ENCODE measurements at places on chromosomes 12 and 14.

DNA sequence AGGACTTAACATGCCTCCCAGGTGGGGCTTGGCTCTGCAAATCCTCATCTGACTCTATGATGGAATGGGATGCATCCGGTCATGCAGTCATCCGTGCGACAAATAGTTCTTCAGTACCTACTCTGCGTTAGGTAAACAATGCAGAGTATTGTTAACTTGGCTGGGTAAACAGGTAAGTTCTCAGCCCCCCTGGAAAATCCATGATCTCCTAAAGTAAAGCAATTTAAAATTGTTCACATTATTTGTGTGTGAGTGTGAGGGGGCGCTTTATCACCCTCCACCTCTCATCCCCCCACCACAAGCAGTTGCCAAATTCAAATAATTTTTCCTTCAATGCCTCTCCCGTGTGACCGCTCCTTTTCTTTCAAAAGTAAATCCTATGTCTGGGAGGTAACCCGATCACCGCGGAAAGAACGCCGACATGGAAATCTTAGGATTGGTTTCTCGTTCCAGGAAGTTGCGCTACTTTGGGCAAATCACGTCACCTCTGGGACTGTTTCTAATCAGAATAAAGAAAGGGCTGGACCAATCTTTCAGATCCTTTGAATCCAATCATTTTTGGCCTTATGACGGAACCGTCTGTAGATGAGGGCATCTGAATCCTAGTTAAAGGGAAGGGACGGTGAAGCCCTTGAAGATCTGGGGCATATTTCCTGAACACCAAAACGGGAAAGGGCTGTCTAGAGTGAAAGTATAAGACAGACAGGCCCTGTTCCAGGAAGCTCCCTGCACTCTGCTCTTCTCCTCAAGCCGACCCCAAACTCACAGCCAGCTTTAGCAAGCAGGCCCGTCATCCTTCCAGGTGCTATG lies 44.0 kb upstream of the SINHCAF start:
- no peak for DNase-seq

DNA sequence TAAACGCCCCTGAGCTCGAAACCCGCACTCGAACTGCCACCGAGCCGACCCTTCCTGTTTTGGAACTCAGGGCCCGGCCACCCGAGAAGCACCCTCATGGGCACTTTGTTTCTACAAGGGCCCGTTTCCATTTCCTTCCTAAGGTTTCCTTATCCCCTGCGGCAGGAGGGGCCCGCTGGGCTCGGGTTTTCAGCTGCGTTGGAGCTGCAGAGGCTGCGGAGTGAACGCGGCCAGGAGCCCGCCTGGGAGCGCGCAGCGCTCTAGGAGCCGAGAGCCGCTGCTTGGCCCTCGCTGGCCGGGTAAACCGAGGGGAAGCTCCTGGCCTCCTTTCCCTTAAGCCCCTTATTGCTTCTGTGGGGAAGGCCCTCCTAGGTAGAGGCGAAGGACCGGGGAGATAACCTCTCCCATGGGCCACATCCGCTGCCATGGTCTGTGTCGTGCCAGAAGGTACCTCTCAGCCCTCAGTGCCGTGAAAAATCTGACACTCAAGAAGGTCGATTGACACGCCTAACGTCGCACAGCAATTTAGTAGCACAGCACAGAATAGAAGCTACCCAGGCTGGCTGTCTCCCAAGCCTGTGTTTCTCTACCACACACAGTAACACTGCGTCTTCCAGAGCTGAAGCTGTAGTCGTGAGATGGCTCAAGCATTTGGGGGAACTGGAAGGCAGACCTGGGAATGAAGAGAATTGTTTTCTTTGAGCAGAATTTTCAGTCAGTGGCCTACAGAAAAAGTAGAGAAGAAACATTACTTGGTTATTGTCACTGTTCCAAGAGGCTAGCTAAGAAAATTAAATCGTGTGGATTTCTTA lies 12.9 kb upstream of the CALM1 start:
- DNase-seq: peak; percentile 74

DNA sequence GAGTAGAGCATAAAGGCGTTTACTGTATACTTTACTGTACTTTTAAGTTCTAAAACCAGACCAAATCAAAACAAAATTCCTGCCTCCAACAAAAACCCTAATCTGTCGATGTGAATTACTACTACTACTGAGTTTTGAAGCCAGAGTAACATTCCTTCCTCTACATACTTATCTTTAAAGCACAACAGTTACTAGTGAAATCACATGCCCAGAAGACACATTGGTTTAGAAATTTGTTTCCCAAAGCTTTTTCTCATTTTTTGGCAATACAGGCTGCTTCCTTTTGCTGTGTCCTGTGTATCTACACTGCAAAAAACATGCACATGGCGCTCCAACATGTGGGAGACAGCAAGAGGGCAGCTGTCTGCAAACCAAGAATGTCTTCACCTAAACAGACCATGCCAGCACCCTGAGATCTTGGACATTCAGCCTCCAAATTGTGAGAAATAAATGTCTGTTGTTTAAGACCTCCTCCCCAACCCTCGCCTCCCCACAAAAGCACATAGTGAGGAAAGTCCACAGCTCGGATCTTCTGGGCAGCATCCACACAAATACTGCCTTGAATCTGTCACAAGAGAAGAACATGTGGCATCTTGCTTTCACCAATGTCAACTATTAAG lies 21.1 kb downstream of the SETD3 start:
- no peak for DNase-seq

DNA sequence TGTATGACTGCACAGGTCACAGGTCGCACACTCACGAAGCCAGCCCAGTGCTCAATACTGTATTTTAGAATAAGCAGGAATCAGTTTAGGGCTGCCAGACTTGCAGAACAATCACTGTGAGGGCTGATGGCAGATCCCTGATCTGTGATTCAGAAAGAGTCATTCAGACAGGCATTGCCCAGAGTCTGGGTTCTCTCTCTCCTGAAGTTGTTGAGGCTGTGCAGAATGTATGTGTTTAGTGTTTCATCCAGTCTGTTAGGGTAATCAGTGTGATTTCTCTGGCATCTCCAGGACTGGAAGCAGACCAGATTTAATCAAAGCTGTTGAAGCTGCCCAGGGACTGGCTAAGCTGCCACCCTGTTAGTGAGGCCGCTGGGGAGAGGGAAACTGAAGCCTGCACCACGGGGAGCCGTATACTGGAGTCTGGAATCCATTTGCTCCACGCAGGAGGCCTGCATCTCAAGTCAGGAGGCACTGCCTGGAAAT lies 69.3 kb downstream of the ETV6 start:
- no peak for DNase-seq

DNA sequence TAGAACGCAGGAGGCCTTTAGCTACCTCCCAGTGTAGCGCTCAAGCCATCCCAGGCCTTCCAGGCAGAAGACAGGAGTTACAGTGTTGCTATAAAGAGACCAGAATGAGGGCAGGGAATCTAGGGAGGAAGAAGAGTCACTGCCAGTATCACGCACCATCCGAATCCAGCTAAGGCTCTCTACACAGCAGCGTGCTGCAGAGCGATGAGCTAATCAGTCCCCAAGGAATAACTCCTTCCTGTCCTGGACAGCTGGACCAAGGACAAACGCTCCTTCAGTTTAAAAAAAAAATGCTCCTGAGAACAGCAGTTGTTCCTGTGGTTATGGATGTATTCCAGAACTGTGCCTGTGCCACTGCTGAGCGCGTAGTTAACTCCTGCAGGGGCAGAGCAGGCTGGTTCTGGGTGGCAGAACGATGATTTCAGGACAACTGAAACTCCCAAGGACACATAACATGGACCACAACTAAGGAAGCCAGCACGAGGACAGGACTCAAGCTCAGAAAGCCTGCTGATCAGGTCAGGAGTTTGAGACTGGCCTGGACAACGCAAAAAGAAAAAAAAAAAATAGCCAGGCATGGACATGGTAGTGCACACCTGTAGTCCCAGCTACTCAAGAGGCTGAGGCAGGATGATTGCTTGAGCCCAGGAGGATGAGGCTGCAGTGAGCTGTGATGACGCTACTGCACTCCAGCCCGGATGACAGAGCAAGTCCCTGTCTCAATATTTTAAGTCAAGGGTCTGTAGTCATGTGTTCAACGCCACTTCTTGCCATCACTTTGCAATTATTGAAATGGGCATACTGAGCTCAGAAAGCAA lies 2.6 kb downstream of the IFFO1 start:
- DNase-seq: no peak

DNA sequence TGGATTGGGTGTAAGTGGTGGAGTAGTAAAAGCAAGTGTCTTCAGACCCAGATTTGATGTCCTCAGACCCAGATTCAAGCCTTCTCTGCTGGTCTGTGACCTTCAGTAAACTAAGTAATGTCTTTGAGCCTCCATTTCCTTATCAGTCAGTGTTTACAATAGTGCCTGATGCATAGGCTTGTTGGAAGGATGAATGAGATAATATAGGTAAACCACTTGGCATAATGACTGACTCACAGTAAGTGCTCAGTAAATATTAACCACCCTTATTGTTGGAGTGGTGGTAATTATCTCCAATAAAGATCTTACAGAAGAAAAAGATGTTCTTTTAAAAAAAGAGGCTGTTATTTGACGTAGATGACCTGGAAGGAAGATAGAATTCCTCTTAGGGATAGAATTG lies 86.2 kb downstream of the IGF1 start:
- DNase-seq: no peak

Measured in CD4-positive, alpha-beta T cell treated with Interleukin-17A for 1 hour (primary cell).